NCI-H345 (cell line): ENCODE measurements at places on chromosomes 12 and 14.

- DNase-seq = no peak
Measured at GRCh38 chr12:93029091-93029490, 100.0 kb upstream of the EEA1 start.

DNA sequence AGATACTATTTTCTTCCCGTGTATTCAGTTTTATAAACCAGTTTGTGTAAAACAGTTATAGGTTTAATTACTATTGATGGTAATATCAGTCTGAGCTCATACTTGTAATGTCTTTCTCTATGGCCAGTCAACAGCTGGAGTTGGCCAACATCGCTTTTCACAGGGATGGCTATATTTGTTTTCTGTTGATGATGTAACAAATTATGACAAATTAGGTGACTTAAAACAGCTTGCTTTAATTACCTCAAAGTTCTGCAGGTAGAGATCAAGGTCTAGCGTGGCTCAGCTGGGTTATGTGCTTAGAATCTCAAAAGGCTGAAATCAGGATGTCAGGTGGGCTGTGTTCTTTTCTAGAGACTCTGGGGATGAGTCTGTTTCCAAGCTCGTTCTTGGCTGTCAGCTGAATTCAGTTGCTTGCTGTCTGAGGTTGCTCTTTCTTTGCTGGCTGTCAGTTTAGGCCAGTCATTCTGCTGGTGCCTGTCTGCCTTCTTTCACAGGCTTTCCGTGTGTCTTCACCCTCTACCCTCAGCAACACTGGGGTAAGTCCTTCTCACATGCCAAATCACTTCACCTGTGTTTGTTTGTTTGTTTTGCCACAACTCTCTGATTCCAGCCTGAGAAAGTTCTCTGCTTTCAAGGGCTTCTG is 370.2 kb upstream of the E2F7 start:
- no peak for DNase-seq

DNA sequence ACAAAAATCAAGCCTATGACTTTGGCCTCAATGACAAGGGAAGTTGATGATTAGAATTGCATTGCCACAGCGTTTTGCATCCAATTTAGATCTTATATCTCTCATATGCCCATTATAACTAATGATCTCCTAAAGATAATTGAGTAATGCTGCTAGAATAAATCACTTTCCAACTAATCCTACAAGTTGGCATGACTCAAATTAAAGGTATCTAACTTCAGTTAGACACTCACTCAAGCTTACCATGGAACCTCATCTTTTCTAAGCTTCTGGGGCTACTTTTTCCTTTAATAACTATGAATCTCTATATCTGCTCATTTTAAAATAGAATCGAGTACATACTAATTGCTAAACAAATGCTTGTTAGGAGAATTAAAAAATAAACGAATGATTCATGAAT is 427.8 kb downstream of the BTG1 start:
- DNase-seq = no peak

- DNase-seq = no peak
Measured at GRCh38 chr14:93741556-93742230, 46.6 kb downstream of the PRIMA1 start.

GRCh38 chr14:96710060-96710666 is 87.0 kb upstream of the VRK1 start:
- DNase-seq = no peak

- DNase-seq = no peak
Measured at GRCh38 chr12:63302269-63302940, 151.4 kb upstream of the AVPR1A start.

- no peak for DNase-seq
Measured at GRCh38 chr12:121810234-121810817, 6.5 kb downstream of the SETD1B start.

DNA sequence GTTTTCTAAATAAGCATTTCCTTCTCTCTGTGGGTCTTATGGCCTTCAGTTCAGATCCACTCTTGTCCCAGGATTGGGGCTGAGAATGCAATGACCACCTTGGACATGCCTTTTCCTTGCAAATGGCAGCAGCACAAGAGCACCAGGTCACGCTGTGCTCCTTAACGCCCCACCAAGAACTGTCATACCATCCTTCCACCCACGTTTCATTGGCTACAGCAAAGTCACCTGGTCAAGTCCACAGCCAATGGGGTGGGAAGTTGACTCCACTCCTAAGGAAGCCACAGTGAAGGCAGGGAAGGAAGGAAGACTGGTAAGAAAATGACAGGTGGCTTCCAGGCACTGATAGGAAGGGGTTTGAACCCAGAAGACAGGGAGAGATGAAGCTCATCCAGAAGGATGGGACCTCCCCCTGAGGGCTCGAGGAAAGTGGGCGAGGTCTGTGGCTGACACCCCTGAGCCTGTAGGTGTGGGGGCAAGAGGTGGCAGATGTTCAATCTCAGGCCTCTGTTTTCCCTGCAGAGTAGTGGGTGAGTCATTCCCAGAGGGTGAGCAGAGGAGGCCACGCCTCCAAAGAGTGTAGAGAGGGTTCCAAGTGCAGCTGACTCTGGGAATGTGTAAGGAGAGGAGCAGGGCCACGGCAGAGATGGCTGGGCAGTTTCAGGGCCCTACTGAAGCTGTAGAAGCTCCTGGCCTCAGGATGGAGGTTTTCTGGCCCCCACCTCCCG is 113.5 kb upstream of the VRK1 start:
- DNase-seq = no peak

GRCh38 chr12:53993162-53994008 is 6.6 kb upstream of the HOXC9 start:
- no peak for DNase-seq

DNA sequence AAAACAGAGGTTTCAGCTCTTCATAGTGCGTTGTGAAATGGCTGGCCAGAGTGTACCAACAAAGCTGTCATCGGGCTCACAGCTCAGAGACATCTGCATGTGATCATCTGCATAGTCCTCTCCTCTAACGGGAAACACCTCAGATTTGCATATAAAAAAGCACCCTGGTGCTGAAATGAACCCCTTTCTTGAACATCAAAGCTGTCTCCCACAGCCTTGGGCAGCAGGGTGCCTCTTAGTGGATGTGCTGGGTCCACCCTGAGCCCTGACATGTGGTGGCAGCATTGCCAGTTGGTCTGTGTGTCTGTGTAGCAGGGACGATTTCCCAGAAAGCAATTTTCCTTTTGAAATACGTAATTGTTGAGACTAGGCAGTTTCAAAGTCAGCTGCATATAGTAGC is 14.3 kb upstream of the PAPLN start:
- no peak for DNase-seq

- DNase-seq = no peak
Measured at GRCh38 chr14:56202256-56202655, 84.0 kb downstream of the PELI2 start.

- peak; percentile 10 for DNase-seq
Measured at GRCh38 chr14:89371585-89372511, 45.2 kb downstream of the FOXN3 start.

- DNase-seq = peak; percentile 11
Measured at GRCh38 chr12:120579179-120579578, 2.0 kb downstream of the POP5 start.

GRCh38 chr12:52903285-52903854 is 1.5 kb downstream of the KRT8 start:
- DNase-seq = peak; percentile 87

GRCh38 chr14:54535126-54535525 is 25.4 kb downstream of the CGRRF1 start:
- no peak for DNase-seq

GRCh38 chr12:57874166-57875108 is 27.9 kb upstream of the CTDSP2 start:
- no peak for DNase-seq

- DNase-seq = no peak
Measured at GRCh38 chr14:98592611-98593170, 679.3 kb downstream of the BCL11B start.

DNA sequence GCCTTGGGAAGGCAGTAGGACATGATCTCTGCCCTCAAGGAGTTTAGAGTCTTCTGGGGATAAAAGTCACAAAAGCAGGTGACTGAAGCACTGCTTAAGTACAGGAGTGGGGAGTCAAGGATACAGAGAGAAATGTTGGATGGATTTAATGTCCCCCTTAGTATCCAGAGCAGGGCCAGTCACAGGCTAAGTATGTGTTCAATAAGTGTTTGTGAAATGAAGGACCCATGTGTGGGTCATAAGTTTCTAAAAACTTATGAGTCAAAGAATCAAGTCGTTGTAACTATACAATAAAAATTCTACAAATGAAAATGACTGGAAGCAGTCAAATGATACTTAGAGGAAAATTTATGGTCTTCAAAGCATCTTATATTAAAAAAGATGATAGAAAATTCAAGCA is 25.1 kb downstream of the KRT80 start:
- no peak for DNase-seq

GRCh38 chr12:88266806-88267360 is 124.8 kb downstream of the TMTC3 start:
- peak; percentile 0 for DNase-seq

GRCh38 chr12:51351913-51352532 is 5.5 kb upstream of the CELA1 start:
- DNase-seq = peak; percentile 43

- DNase-seq = no peak
Measured at GRCh38 chr12:31835276-31835882, 106.6 kb upstream of the AMN1 start.
